ENCODE measurements at places on chromosomes 1 and 21.

DNA sequence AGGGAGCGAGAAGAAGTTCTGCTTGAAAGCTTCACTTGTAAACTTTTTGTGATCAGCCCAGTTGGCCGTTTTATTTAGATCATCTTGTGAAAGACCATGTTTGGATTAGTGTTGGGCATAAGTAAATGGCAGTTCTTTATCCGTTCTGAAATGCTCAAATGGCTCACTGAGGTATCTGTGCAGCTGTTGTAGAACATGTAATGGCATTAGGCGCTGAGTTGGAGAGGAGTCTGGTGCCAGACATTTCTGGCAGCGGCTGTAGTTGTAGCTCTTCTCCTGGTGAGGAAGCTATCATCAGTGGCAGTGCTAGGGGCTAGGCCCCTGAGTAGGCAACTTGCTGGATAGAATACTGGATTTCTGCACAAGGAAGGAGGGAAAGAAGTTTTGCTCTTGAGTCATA lies 321.6 kb downstream of the LMO4 start:
- DNase-seq = no peak

DNA sequence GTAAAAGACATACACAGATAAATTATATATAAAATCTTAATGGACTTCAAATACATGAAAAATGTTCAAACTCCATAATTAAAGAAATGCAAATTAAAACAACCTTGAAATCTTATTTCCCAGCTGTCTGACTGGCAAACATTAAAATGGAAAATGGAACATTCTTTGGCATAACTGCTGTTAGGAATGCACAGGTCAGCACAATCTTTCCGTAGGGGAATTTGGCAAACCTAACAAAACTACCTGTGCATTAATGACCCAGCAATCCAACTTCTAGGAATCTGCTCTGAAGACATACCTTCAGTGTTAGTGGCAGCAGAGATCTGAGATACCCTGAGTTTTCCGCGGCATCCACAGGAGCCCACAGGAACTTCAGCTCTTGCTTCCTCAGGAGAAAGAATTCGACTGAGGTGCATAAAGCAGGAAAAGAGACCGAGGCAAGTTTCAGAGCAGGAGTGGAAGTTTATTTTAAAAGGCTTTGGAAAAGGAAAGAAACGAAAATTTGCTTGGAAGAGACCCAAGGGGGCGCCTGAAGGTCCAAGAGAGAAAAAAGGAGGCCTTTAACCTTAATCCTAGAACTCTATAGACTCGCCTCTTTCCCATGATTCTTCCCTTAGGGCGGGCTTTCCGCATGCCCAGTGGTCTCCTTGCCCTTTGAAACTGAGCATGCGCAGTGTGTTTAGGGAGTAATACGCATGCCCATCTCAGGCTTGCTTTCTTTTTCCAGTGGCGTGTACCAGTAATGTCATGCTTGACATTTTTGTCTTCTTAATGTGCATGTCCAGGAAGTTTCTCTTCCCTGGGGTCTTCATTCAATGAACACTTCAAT lies 24.8 kb downstream of the LYPD8 start:
- DNase-seq = no peak

- no peak for DNase-seq
These were observed 1.5 kb downstream of the LSS start for GRCh38 chr21:46226920-46227599.

- DNase-seq = no peak
These were observed 257.7 kb upstream of the SGIP1 start for GRCh38 chr1:66276218-66276617.

DNA sequence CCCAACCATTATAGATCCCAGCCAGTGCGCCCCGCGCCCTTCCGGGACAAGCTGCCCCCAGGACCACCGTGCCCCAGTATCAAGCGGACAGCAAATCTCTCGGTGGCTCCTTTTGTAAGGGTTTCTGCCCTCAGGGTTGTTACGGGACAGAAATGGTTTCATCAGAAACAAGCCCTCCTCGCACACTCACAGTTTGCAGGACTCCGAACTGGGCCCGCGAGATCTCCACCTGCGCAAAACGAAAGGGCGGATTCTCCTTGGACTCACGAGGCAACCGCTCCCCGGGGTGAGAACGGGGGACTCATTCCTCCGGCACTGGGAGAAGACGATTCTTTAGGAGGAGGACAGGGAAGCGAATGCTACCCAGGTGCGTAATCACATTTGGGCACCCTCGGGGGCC lies 51.1 kb upstream of the H6PD start:
- no peak for DNase-seq

DNA sequence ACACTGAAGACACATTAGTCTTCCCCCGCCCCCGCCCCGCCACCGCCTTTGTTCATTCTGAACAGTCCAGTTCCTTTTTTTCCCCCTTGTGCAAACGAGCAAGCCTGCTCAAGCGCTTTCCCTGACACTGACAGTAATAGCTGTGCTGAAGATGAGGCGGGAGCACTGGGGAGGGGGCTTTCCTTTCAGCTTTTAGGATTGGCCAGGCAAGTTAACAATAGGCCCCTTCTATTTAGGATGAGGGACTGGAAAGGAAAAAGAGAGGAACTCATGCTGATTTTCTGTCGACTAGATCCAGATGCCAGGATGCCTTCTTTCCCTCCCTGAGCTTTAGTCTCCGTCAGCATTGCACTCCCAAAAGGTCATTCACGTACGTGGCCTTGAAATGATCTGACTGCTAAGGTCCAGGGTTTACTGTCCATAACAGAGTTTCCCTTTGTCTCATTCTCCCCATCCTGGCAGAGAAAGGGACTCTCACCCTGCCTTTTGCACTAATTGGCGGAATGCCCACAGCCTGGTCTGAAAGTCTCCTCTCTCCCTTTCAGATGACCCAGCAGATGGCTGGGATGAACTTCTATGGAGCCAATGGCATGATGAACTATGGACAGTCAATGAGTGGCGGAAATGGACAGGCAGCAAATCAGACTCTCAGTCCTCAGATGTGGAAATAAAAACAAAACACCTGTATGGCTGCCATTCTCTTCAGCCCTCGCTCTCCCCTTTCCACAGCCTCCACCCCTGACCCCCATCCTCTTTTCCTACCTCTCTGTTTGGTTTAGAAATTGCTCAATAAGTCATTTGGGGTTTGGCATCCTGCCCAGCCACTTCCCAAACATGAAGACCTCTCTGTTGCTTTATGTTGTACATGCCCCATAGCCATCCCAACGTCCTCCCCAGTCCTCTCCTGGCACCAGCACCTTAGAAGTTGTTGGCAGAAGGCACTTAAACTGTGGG lies 28.6 kb upstream of the ZFP69B start:
- DNase-seq = no peak

- DNase-seq = no peak
These were observed 66.1 kb downstream of the LGR6 start for GRCh38 chr1:202259705-202260104.

DNA sequence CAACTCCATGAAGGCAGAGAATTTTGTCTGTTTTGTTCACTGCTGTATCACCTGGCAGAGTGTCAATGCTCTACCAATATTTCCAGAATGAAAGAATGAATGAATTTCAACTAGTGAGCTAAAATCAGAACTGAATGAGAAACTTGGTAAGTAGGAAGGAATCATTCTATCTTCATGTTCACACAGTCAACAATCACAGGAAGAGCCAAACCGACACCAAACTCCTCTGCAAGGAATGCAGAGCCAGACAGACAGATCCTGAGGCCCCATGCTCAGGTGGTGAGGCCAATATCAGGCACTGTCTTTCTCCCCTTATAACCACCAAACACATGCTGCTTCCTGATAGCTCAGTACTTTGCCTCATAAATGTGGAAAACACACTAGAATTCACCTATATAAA lies 139.1 kb downstream of the SLC45A1 start:
- DNase-seq = no peak

- no peak for DNase-seq
These were observed 26.1 kb downstream of the CD58 start for GRCh38 chr1:116544588-116545358.

DNA sequence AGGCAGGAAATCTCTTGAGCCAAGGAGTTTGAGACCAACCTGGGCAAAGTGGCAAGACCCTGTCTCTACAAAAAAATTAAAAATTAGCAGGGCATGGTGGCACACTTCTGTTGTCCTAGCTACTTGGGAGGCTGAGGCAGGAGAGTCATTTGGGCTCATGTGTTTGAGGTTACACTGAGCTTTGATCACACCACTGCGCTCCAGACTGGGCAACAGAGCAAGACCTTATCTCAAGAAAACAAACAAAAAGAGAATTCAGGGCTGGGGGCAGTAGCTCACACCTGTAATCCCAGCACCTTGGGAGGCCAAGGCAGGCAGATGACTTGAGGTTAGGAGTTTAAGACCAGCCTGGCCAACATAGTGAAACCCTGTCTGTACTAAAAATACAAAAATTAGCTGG lies 17.8 kb upstream of the SLC16A1 start:
- DNase-seq = no peak

GRCh38 chr1:220371324-220371723 lies 99.1 kb upstream of the RAB3GAP2 start:
- no peak for DNase-seq

DNA sequence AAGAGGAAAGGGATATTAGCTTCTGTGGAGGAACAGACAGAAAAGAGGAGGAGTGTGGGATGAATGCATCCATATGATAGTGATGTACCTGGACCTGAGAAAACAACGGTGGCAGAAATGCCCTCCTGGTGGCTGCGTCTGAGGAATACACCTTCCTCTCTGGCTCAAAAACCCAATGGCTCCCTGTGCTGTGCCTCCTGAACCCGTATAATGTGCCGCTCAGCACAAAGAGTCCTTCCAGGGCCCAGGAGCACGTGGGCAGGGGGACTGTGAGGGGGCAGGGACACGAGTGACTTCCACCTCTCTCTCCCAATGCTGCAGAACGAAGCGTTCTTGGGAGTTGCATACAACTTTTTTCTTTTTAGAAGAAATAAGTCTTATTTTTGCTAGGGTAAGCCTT lies 31.2 kb downstream of the IRF2BP2 start:
- DNase-seq = no peak

DNA sequence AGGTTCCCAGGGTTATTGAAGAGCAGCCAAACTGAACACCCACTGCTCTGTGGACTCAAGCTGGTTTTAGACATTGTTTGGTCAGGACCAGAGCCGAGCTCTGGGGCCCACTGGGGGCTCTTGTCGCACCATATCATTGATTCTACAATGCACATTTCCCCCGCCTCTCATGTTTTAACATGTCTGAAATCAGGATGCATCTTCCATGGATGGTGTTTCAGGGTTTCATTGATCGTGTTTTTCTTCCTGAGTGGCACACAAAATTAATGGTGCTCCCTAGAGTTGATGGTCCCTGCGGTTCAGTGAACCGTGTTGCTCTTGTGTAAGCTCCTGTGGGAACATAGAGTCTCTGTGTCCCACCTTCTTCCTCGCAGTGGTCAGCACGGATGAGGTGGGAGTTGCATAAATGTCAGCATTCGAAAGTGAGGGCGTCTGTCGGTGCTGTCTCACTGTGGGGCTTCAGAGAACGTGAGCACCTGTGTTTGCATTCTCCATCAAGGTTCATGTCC lies 38.3 kb downstream of the GALNT2 start:
- DNase-seq = no peak

DNA sequence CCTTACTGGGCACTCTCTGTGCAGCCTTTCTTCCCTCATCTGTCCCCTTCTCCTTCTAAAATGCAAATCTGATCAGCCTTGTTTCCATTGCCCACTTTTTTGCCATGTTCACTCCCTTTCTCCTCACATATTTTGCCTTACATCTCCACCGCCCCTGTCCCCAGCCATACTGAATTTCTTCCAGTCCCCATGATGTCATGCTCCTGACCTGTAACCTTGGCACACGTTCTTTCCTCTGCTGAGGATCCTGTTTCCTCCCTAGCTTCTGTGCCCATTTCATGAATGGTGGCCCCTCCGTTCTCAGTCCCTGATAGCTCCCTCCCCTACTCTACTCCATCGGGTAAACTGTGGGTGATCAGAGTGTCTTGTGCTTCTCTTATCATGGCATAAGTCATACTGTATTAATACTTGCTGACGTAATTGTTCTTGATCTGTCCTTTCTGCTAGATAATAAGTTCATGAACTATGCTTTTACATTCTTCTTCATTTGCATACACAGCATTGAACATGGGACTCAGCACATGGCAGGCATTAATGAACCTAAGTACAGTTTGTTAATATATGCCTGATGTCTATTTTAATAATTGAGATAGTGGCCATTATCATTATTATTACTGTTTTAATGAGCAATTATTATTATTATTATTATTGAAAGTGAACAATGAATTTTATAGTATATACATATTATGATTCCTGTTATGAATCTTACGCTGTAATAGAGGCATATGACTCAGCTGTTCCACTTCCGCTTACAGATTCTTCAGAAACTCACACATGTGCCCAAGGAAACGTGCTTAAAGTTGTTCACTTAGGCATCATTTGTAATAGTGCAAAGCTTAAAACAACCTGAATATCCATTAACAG lies 28.5 kb downstream of the MAP3K21 start:
- DNase-seq = no peak

- no peak for DNase-seq
These were observed 3.0 kb upstream of the MPL start for GRCh38 chr1:43334453-43335205.

Measured in NCI-H187 treated with DMSO at 0.1 percent for 48 hours (cell line).